ENCODE measurements at places on chromosomes 11 and 22.

DNA sequence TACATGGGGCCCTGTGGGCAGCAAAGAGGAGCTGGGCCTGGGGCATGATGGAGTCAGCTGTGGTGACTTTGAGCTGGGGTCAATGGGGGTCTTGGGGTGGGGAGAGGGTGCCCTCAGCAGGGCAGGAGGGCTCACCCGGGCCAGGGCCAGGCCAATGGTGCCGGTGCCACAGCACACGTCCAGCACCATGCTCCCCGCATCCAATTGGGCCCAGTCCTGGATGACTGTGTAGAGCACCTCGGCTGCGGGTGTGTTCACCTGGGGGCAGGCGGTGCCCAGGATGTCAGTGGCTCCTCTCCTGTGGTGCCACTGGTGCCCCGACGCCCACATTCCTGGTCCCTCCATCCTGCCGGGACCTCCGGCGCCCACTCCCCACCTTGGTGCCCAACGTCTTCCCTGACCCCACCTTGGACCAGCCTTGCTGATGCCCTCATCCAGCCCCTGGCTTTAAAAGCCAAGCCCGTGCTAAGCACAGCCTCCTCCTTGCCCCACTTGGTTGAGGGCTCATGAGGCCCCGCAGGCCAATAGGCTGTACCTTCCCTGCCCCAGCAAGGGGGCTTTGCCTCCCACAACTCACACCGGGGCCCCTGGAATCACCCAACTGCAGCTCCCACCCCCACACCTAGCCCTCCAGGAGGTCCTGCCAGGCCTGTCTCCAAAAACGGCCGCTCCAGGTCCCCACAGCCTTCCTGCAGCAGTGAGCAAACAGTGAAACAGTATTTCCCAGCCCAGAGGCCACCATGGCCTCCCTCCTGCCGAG lies 2.2 kb upstream of the RANBP1 start:
- DNase-seq: no peak

DNA sequence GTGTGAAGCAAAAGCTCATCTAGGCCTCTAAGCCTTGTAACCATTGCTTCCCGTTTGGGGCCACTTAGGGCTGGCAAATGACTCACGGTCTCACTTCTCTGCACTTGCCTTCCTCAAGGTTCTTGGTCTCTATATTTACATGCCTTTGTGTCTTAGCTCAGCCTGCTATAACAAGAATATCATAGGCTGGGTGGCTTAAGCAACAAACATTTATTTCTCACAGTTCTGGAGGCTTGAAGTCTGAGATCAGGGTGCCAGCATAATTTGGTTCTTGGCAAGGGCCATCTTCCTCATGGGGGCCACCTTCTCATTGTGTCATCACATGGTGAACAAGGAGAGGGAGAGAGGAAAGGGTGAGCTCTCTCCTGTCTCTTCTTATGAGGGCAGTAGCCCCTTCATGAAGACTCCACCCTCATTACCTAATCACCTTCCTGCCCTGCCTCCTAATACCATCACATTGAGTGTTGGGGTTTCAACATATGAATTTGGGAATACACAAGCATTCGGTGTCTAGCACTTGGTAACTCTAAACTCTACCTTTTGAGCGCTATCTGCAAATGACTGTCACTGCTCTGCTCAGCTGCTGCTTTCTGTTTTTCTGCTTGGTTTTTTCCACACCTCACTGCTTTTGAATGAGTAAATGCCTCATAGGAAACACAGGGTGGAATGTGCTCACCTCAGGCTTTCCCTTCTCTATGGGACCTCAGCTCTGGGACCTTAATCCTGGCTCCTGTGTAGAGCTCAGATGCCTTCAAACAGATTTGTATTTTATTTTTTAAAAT lies 16.2 kb upstream of the ME3 start:
- no peak for DNase-seq

GRCh38 chr11:3434976-3435375 lies 56.0 kb upstream of the ZNF195 start:
- DNase-seq: no peak

GRCh38 chr11:11245453-11245852 lies 107.6 kb downstream of the CSNK2A3 start:
- no peak for DNase-seq

DNA sequence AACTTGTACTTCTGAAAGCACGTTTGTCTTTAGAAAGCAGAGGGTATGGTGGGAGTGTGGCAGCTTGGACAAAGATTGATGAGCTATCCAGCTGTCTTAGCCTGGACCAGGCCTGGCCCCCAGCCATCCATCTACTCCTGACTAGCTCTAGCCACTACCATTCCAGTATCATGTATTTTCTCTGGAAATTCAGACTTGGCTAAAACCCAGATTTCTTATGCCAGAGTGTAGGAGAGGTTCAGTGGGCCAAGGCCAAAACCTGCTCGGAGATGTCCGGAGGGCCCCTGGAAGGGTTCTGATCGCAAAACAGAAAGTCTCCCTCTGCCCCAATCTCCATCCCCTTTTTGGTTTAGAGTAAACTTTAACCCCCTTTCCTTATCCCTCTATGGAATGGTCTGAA lies 24.8 kb upstream of the MTCH2 start:
- DNase-seq: no peak

DNA sequence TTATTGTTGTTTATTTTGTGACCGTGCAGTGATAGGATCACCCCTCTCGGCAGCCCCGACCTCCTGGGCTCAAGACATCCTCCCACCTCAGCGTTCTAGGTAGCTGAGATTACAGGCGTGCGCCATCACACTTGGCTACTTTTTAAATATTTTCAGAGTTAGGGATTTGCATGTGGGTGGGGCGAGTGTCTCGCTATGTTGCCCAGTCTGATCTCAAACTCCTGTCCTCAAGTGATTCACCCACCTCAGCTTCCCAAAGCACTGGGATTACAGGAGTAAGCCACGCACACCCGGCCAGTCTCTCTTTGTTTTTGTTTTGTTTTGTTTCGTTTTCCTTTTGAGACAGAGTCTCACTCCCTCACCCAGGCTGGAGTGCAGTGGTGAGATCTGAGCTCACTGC lies 1.2 kb upstream of the INTS5 start:
- no peak for DNase-seq

Measured in HEK293T (cell line).